ENCODE measurements at places on chromosomes 12 and 14. TPM values are rescaled to one million over a fixed set of nuclear protein-coding genes. Genes with fewer than 3 reads are reported as not detected.

Gene WSCD2
- not detected for total RNA-seq

Gene GOLT1B
- total RNA-seq: 52.3 TPM

Gene TMEM229B
- 4.4 TPM for total RNA-seq

Gene LMO3
- total RNA-seq: not detected

Gene RNASE7
- not detected for total RNA-seq

Gene FGF6
- total RNA-seq: not detected

Gene EP400
- 48.8 TPM for total RNA-seq

Gene CPSF2
- 144 TPM for total RNA-seq

Gene GYS2
- not detected for total RNA-seq

Gene MNAT1
- 47.8 TPM for total RNA-seq

Gene DPPA3
- total RNA-seq: not detected

Data from CD8-positive, alpha-beta memory T cell (primary cell).